ENCODE measurements at places on chromosomes 2 and 18.

GRCh38 chr2:120516679-120517314 is 170.9 kb downstream of the INHBB start:
- no peak for DNase-seq

DNA sequence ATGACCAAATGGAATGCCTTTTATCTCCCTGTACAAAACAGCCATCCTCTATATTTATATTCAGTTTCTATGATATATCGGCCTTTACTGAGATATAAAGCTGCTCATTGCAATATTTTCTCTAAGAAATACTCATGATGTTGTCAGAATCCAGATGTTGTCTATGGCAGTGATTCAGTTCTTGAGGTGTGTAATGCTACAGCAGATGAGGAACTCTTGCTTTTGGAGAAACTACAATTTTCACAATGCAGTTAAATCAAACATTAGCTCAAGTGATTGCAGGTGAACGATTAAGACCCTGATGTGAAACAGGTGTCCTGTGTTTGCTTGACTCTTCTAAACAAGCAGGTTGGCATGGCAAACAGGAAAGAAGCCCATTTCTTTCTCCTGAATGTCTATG is 256.2 kb upstream of the CDH20 start:
- no peak for DNase-seq

- DNase-seq: no peak
Measured at GRCh38 chr2:233346930-233347329, 7.4 kb upstream of the DGKD start.

DNA sequence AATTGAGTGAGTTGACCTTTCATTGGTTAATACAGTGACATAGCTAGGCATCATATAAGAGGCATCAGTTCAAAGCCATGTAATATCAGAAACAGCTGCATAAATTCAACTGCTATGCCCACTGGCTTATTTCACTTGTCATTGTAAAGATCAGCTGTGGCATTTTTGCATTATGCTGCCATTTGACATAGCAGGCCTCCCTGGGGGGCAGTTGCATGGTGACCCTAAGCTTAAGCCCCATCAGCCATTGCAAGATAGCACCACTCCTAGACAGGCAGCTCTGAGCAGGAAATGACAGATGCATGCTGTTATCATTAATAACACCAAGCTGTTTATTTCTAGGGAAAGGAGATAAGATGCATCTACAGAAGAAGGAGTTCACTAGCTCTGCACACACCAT is 233.4 kb upstream of the CNTNAP5 start:
- DNase-seq: no peak

- DNase-seq: no peak
Measured at GRCh38 chr2:240825476-240825875, 5.5 kb upstream of the KIF1A start.

GRCh38 chr2:199756211-199756610 is 94.8 kb downstream of the FTCDNL1 start:
- DNase-seq: no peak

DNA sequence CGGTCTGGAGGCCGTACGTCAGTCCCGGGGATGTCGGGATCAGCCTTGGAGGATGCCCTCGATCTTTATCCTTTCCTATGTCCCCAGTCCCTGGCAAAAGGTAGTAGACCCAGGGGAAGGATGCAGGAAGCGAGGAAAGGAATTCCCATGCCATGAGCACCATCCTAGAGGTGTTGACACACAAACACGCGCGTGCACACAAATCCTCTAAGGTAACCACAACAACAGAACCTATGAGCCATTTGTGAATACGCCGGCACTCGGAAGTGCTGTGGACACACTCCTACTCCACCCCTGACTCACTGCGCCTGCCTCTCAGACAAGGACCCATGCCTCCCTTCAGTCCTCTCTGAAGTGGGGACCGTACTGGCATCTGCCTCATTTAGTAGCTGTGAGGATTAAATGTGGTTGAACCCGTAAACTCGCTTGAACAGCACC is 11.3 kb upstream of the MLPH start:
- peak; percentile 26 for DNase-seq

DNA sequence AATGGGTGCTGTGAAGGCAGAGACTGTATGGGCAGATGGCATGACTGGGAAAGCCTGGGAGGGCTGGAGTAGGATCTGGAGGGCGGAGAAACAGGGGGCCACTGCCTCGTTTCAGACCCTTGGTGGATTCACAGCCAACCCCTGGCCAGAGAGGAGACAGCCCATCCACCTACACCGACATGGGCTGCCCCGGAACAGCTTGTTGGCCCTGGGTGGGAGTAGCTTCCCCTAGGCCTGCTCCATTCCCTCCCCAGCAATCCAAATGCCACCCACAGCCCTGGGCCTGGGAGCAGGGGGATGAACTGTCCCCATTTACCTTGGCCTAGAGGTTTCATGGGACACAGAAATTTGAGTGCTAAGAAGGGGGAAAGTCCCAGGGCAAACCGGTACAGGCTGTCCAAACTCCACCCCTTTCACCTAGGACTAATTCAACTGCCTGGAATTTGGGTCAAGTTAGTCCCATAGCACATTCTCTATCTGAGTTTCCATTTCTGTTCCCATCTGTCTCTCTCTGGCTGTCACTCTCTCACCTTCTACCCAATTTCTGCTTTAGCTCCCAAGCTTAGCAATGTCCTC is 37.0 kb downstream of the LBH start:
- DNase-seq: no peak

GRCh38 chr2:3522961-3523421 is 3.7 kb upstream of the ADI1 start:
- DNase-seq: no peak

- no peak for DNase-seq
Measured at GRCh38 chr2:111072220-111072871, 48.4 kb upstream of the BCL2L11 start.

DNA sequence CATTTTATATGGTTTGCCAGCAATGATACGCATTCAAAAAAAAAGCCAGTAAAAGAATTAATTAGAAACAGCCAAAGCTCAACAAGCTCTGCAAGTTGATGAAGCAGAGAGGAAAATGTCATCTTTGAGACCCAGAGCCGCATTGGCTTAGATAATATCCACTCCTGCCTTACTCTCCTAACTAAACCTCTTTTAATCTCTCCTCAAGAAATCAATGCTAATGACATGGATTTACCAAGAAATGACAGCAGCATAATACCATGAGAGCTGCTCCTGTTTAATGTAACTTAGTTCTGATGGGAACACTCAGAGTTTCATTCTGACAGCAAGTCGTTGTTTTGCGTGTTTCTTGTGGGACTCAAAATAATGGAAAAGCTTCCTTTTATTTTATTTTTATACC is 1099.4 kb upstream of the PIK3C3 start:
- DNase-seq: no peak

GRCh38 chr2:8595811-8596600 is 85.8 kb upstream of the ID2 start:
- DNase-seq: no peak

GRCh38 chr2:99085421-99085820 is 56.1 kb upstream of the C2orf15 start:
- no peak for DNase-seq

DNA sequence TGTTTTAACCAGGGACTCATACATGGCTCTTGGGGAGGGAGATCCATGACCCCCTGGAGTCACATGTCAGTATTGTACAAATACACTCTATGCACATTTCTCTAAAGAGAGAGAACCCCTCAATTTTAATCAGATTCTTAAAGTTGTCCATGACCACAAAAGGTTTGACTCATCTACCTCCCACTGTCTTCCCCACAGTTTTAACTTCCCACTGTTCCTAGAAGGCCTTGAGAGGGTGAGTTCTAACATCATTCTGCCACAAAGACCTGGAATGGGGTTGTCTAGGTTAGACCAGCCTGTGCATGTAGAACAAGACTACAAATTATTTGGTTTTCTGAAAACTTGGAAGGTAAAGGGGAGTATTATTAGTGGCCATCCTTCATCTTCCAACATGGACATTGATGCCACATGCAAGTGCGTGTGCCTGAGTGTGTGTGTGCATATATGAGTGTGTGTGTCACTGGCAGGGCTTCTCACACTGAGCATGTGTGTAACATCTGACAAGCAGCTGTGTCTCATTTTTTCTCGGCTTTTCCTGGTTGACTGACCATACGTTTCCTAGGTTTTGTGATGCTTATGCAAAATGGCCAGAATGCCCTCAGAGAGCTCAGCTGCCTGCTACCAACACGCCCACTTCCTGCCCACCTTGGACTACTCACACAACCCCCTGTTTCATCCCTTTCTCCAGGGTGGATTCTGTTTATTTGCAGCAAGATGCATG is 94.6 kb upstream of the LGALSL start:
- no peak for DNase-seq

GRCh38 chr2:129656081-129656598 is 323.3 kb upstream of the RAB6C start:
- DNase-seq: no peak

GRCh38 chr18:48855422-48856377 is 95.1 kb downstream of the SMAD7 start:
- DNase-seq: no peak

- no peak for DNase-seq
Measured at GRCh38 chr2:19020144-19021099, 338.0 kb downstream of the OSR1 start.

DNA sequence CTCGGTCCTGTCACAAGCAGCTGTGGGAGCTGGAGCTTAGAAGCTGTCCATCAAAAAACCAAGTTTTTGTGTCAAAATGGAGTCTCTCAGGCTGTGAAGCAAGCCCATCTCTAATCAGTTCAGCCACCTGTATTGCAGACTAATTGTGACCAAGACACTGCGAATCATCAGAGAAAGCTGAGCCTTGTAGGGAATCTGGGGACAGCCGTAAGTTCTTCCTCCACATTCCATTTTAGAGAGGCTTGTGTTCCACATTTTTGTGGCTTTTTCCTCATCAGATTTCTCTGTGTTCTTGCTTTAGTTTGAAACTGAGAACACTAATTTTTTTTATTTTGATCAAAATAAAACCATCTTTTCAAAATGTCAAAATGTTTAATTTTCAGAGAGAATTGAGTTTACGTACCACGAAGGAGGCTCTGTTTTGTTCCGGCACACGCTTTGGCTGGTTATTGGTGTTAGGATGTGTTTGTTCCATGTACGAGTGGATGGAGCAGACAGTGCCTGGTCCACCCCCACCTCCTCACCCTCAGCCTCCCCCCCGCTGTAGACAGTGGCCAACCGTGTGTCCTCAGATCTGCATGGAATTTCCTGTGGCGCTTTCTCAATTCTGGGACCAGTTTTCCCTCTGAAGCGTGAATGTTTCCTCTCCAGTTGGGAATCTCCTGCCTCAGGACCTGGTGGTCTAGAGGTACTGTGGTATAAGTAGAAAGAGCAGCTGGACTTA is 140.8 kb downstream of the AGAP1 start:
- DNase-seq: no peak

GRCh38 chr2:72935611-72935957 is 18.3 kb downstream of the EMX1 start:
- no peak for DNase-seq

DNA sequence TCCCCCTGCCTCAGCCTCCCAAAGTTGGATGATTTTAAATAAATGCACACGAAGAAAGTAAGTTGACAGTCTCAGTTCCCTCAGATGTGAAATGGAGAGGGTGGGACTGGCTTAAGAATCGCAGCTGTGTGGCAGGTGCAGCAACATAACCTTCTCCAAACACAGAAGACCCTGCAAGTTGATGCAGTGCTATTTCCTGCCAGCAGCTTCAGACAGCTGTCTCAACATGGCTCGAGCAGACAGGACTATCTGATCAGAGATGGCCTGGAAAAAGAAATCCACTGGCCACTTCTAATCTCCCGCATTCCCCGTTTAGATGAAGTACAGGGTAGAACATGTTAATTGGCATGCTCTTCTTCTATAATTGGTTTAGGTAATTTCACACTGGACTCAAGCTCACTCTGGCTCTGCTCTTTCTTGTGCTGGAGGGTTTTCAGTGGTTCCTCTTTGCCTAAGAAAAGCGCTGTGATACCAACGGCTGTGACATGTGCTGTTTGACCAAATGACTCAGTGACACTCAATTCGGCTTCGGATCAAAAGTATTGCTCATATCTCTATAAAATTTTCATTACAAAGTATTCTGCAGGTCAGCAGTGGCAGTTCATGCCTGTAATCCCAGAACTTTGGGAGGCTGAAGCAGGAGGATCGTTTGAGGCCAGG is 40.2 kb downstream of the MYOM1 start:
- DNase-seq: no peak

- no peak for DNase-seq
Measured at GRCh38 chr2:45014016-45014702, 4.9 kb upstream of the SIX2 start.

GRCh38 chr2:12412898-12413305 is 303.8 kb upstream of the TRIB2 start:
- DNase-seq: peak; percentile 11

DNA sequence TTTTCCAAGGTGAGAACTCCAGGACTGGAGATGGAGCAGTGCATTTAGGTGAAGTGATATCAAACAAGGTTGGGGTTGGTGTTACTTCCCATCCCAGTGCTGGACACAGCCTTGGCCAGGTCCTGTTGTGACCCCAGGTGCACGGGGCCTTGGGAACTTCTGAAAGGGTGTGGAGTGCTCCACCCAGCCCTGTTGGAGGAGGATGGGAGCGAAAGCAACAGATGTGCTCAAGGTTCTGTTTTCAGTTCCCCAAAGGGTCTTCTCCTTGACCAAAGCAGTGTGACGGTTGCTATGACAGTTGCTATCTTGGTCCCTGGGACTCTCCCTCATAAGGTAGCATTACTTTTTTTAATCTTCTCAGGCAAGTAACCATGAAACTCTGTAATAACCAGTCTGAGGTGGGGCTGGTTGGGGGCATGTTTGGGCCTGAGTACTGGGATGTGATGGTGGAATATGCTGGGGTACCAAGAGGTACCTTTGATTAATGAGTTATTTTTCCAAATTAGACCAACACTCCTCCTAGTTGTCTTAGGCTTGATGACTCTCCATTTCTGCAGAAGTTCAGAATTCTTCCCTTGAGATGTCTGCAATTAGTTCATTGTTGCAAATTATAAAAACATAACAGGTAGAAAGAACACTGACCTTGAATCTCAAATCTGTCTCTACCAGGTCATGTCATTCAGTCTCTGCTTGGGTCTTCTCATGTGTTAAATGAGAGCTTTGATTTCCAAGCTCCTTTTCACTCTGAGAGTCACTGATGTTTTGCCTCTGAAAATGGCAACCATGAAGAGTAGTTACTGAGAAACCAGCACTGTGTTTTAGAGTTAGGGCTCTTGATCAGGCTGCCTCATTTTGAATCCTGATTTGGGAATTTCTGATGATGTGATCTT is 154.5 kb downstream of the RPIA start:
- DNase-seq: no peak

Data from stimulated activated CD4-positive, alpha-beta T cell treated with anti-CD3 and anti-CD28 coated beads, Interleukin-12 subunit alpha, Interleukin-12 subunit beta, amount 100 ng/mL, for 4 hours (primary cell).